ENCODE measurements at places on chromosomes 1 and 21. TPM values are rescaled to one million over a fixed set of nuclear protein-coding genes. Genes with fewer than 3 reads are reported as not detected.

GRCh38 chr1:103514920-103515503 lies 10.5 kb upstream of the RNPC3 start:
- DNase-seq: peak; percentile 78
- no peaks in the 10 kb centered on the region for H3K27me3 ChIP-seq
- no peaks in the 10 kb centered on the region for H3K4me1 ChIP-seq
- H3K36me3 ChIP-seq: no peaks in the 10 kb centered on the region

- peaks cover 6% of the 10 kb centered on the region for H3K4me1 ChIP-seq
- no peak overlapping the region for H3K4me3 ChIP-seq
- no peaks in the 10 kb centered on the region for H3K36me3 ChIP-seq
- H3K27ac ChIP-seq: peak overlapping the region; percentile 44
- H3K27me3 ChIP-seq: no peaks in the 10 kb centered on the region
- DNase-seq: peak; percentile 30
Observed at GRCh38 chr1:3593334-3593733, 18.0 kb downstream of the MEGF6 start.

DNA sequence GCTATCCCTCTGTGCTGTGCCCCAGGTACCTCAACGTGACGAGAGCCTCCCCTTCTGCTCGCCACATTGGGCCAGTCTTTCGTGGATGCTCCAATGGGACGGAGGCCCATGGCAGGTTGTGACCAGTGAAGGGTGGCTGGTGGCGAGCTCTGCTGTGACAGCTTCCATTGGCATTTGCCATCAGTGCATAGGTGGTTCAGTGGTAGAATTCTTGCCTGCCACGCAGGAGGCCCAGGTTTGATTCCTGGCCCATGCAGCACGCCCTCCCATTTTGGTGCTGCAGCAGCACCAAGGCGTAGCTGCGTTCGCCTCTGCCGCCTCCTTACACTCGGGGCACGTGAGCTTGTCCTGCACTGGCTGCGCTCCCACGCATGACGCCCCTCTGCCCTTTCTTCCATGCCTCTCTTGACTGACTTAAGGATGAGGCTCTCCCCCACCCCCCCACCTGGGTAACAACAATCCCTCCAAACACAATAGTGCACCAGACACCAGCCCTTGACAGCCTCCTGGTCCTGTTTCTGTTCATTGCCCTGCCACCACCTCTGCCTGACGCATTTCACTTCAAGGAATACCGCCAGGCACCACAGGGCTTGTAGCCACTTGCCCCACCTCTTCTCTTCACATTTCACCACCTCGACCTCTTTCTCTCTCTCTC lies 24.7 kb upstream of the FCGR2A start:
- no peak overlapping the region for H3K4me3 ChIP-seq
- no peak overlapping the region for H3K27ac ChIP-seq
- peaks cover 9% of the 10 kb centered on the region for H3K27me3 ChIP-seq
- H3K4me1 ChIP-seq: no peaks in the 10 kb centered on the region
- no peak for DNase-seq
- H3K36me3 ChIP-seq: no peaks in the 10 kb centered on the region

The ADAM30 gene
- total RNA-seq: not detected

- H3K27me3 ChIP-seq: no peaks in the 10 kb centered on the region
- H3K4me1 ChIP-seq: no peaks in the 10 kb centered on the region
- no peaks in the 10 kb centered on the region for H3K36me3 ChIP-seq
Observed at GRCh38 chr1:12143631-12144155, 23.1 kb upstream of the TNFRSF1B start.

- no peak for DNase-seq
- H3K36me3 ChIP-seq: no peaks in the 10 kb centered on the region
- no peaks in the 10 kb centered on the region for H3K4me1 ChIP-seq
- H3K4me3 ChIP-seq: no peak overlapping the region
- H3K27me3 ChIP-seq: no peaks in the 10 kb centered on the region
Observed at GRCh38 chr1:245822996-245823395, 668.2 kb downstream of the KIF26B start.

GRCh38 chr1:184022668-184023067 lies 14.9 kb downstream of the COLGALT2 start:
- peak overlapping the region; percentile 81 for H3K27ac ChIP-seq
- H3K36me3 ChIP-seq: no peaks in the 10 kb centered on the region
- no peaks in the 10 kb centered on the region for H3K27me3 ChIP-seq

- H3K4me3 ChIP-seq: no peak overlapping the region
- H3K27ac ChIP-seq: no peak overlapping the region
- H3K4me1 ChIP-seq: no peaks in the 10 kb centered on the region
- H3K36me3 ChIP-seq: no peaks in the 10 kb centered on the region
- DNase-seq: no peak
Observed at GRCh38 chr1:86461482-86461881, 7.2 kb upstream of the CLCA1 start.

The RGS5 gene
- total RNA-seq: 6.3 TPM

- H3K27ac ChIP-seq: no peak overlapping the region
- no peaks in the 10 kb centered on the region for H3K36me3 ChIP-seq
- no peaks in the 10 kb centered on the region for H3K27me3 ChIP-seq
Observed at GRCh38 chr1:205373798-205374175, 17.1 kb upstream of the KLHDC8A start.

Measured in A673 (cell line).